ENCODE measurements at places on chromosomes 4 and X.

DNA sequence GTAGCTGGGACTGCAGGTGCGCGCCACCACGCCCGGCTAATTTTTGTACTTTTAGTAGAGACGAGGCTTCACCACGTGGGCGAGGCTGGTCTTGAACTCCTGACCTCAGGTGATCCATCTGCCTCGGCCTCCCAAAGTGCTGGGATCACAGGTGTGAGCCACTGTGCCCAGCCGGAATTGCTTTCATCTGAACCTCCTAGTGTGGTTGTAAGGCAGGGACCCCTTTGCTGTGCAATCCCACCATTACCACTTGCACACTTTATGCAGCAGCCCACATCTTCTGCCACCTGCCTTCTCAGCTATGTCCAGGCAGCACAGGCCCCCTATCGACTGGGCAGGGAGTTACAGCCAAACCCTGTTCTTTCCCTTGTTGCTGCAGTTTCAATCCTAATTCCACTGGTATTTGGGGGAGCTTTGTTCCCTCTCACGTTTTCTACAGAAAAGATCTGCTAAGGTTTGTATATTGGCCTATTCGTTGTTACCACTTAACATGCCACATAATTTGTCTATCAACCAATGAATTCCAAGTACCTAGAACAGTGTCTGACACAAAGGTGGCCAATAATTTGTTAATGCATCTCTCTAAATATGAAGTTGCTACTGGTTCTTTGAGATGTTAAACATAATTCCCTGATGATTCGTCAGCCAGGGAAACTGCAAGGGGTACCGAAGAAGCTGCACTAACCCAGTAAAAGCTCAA lies 6.5 kb downstream of the RPL39 start:
- peak; percentile 44 for DNase-seq
- peaks cover 58% of the 10 kb centered on the region for H3K36me3 ChIP-seq
- H3K4me3 ChIP-seq, result peak overlapping the region; percentile 34
- no peaks in the 10 kb centered on the region for H3K27me3 ChIP-seq
- H3K4me1 ChIP-seq, result peaks cover 37% of the 10 kb centered on the region
- H3K27ac ChIP-seq, result peak overlapping the region; percentile 69

GRCh38 chr4:7783541-7783940 lies 156.1 kb downstream of the AFAP1 start:
- H3K27me3 ChIP-seq, result no peaks in the 10 kb centered on the region
- no peak overlapping the region for H3K4me3 ChIP-seq
- peaks cover 37% of the 10 kb centered on the region for H3K4me1 ChIP-seq
- peaks cover 3% of the 10 kb centered on the region for H3K36me3 ChIP-seq
- DNase-seq, result no peak
- no peak overlapping the region for H3K27ac ChIP-seq

GRCh38 chrX:47162927-47163583 lies 18.0 kb downstream of the RBM10 start:
- no peak for DNase-seq
- peaks cover 3% of the 10 kb centered on the region for H3K4me1 ChIP-seq

- no peaks in the 10 kb centered on the region for H3K27me3 ChIP-seq
- DNase-seq, result no peak
- H3K27ac ChIP-seq, result peak overlapping the region; percentile 93
- peak overlapping the region; percentile 74 for H3K4me3 ChIP-seq
- peaks cover 19% of the 10 kb centered on the region for H3K36me3 ChIP-seq
Measured at GRCh38 chrX:56812515-56813105, 83.6 kb downstream of the NBDY start.

GRCh38 chr4:8404791-8405515 lies 35.6 kb downstream of the ACOX3 start:
- DNase-seq, result no peak
- H3K4me3 ChIP-seq, result no peak overlapping the region
- peaks cover 4% of the 10 kb centered on the region for H3K4me1 ChIP-seq
- no peaks in the 10 kb centered on the region for H3K27me3 ChIP-seq

- no peaks in the 10 kb centered on the region for H3K27me3 ChIP-seq
- no peak for DNase-seq
- H3K36me3 ChIP-seq, result peaks cover 3% of the 10 kb centered on the region
- no peak overlapping the region for H3K27ac ChIP-seq
Measured at GRCh38 chr4:2615821-2616220, 79.4 kb downstream of the FAM193A start.

GRCh38 chr4:55543858-55544257 lies 2.9 kb downstream of the CLOCK start:
- peak overlapping the region; percentile 87 for H3K4me3 ChIP-seq
- no peaks in the 10 kb centered on the region for H3K27me3 ChIP-seq
- peaks cover 56% of the 10 kb centered on the region for H3K4me1 ChIP-seq
- peaks cover 2% of the 10 kb centered on the region for H3K36me3 ChIP-seq
- peak overlapping the region; percentile 35 for H3K27ac ChIP-seq

DNA sequence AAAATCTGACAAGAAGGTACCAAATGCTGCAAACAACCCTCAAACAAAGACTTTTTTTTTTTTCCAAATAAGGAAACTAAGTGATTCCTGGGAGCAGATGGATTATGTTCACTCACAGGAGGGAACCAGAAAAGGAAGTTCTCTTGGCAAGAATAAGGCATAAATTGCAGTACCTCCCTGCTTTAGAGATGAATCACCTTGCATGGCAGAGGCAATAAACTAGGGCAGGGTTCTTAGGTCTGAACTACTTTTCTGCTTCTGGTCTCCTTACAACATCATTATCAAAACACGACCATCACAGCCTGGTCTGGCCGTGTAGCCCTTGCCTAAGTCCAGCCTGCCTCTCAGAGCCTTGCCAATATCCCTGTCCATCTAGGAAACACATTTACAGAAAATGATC lies 6.3 kb downstream of the TMEM31 start:
- no peak for DNase-seq
- no peak overlapping the region for H3K27ac ChIP-seq
- H3K4me1 ChIP-seq, result no peaks in the 10 kb centered on the region
- H3K4me3 ChIP-seq, result no peak overlapping the region
- no peaks in the 10 kb centered on the region for H3K27me3 ChIP-seq

- no peaks in the 10 kb centered on the region for H3K27me3 ChIP-seq
- H3K27ac ChIP-seq, result no peak overlapping the region
- no peak overlapping the region for H3K4me3 ChIP-seq
- peaks cover 48% of the 10 kb centered on the region for H3K4me1 ChIP-seq
- no peaks in the 10 kb centered on the region for H3K36me3 ChIP-seq
Measured at GRCh38 chr4:38328989-38329729, 334.8 kb upstream of the KLF3 start.

DNA sequence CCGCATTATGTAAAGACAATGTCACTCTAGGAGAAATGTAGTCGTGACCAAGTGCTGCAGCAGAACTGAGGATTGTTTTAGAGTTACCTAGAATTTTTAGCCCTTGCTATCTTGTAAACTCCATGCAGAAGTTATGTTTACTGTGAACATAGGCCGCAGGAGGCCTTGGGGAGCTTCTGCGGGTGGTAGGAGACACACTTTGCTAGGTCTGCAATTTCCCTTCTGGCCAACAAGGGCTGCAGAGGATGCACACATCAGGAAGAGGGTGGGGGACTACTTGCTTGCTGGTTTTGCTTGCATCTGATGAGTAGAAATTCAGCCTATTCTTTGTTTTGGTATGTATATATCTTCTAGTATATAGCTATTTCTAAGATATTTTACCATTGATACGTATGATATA lies 23.1 kb downstream of the BANK1 start:
- H3K27me3 ChIP-seq, result no peaks in the 10 kb centered on the region
- H3K36me3 ChIP-seq, result no peaks in the 10 kb centered on the region
- H3K4me1 ChIP-seq, result peaks cover 8% of the 10 kb centered on the region
- H3K27ac ChIP-seq, result no peak overlapping the region
- no peak overlapping the region for H3K4me3 ChIP-seq

- peak; percentile 22 for DNase-seq
- no peak overlapping the region for H3K27ac ChIP-seq
- no peaks in the 10 kb centered on the region for H3K36me3 ChIP-seq
- peaks cover 23% of the 10 kb centered on the region for H3K4me1 ChIP-seq
Measured at GRCh38 chrX:10158279-10159144, 1.7 kb downstream of the CLCN4 start.

GRCh38 chr4:143617994-143618679 lies 82.3 kb downstream of the FREM3 start:
- no peak overlapping the region for H3K27ac ChIP-seq
- peaks cover 10% of the 10 kb centered on the region for H3K4me1 ChIP-seq
- DNase-seq, result no peak
- H3K36me3 ChIP-seq, result no peaks in the 10 kb centered on the region
- peaks cover 14% of the 10 kb centered on the region for H3K27me3 ChIP-seq

DNA sequence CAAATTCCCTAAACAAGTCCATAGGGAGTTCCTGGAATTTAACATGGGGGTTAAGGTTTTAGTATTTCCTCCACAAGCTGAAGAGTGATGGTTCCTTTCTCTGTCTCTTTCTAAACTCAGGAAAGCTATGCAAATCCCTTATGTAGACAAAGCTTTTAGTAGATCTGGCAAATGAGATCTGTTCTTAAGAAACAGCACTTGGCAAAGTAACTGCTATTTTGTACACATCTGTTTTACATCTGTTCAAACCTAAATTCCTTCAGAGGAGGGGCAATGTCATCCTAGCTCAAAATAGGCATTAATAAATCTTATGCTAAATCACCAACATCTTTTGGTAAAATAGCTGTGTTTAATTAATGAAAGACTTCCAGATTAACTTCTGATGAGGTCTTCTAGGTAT lies 137.8 kb upstream of the TBC1D9 start:
- H3K4me3 ChIP-seq, result no peak overlapping the region
- H3K27me3 ChIP-seq, result peaks cover 5% of the 10 kb centered on the region
- no peaks in the 10 kb centered on the region for H3K36me3 ChIP-seq
- no peaks in the 10 kb centered on the region for H3K4me1 ChIP-seq

- H3K27ac ChIP-seq, result no peak overlapping the region
- H3K27me3 ChIP-seq, result no peaks in the 10 kb centered on the region
- H3K36me3 ChIP-seq, result no peaks in the 10 kb centered on the region
- no peaks in the 10 kb centered on the region for H3K4me1 ChIP-seq
- DNase-seq, result peak; percentile 6
Measured at GRCh38 chrX:153381684-153382532, 19.2 kb downstream of the PNMA6E start.

DNA sequence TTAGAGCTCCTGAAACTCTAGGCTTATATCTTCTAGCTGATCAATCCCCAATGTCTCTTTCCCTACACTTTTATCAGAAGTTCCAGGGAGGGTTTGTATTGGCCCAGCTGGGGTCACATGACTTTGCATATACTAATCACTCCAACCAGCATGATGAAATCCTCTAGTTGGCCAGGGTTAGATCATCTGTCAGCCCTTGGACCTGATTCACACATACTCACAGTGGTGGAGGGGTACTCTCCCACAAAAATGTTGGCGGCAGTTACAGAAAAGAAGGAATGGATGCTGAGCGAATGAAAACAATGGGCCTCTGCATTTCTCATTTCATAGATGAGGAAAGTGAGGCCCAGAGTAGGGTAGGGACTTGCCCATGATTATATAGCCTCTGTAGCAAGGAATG lies 151.1 kb downstream of the PJA1 start:
- H3K27me3 ChIP-seq, result peaks cover 2% of the 10 kb centered on the region
- DNase-seq, result no peak
- no peak overlapping the region for H3K27ac ChIP-seq
- H3K36me3 ChIP-seq, result no peaks in the 10 kb centered on the region

- peaks cover 55% of the 10 kb centered on the region for H3K4me1 ChIP-seq
- H3K27ac ChIP-seq, result peak overlapping the region; percentile 60
- H3K36me3 ChIP-seq, result peaks cover 35% of the 10 kb centered on the region
- H3K27me3 ChIP-seq, result no peaks in the 10 kb centered on the region
- no peak for DNase-seq
- H3K4me3 ChIP-seq, result no peak overlapping the region
Measured at GRCh38 chr4:184408021-184408683, 66.2 kb downstream of the IRF2 start.

GRCh38 chr4:54877006-54877405 lies 219.2 kb downstream of the KIT start:
- H3K4me3 ChIP-seq, result no peak overlapping the region
- no peak overlapping the region for H3K27ac ChIP-seq
- H3K36me3 ChIP-seq, result no peaks in the 10 kb centered on the region
- no peaks in the 10 kb centered on the region for H3K4me1 ChIP-seq
- DNase-seq, result no peak
- no peaks in the 10 kb centered on the region for H3K27me3 ChIP-seq

DNA sequence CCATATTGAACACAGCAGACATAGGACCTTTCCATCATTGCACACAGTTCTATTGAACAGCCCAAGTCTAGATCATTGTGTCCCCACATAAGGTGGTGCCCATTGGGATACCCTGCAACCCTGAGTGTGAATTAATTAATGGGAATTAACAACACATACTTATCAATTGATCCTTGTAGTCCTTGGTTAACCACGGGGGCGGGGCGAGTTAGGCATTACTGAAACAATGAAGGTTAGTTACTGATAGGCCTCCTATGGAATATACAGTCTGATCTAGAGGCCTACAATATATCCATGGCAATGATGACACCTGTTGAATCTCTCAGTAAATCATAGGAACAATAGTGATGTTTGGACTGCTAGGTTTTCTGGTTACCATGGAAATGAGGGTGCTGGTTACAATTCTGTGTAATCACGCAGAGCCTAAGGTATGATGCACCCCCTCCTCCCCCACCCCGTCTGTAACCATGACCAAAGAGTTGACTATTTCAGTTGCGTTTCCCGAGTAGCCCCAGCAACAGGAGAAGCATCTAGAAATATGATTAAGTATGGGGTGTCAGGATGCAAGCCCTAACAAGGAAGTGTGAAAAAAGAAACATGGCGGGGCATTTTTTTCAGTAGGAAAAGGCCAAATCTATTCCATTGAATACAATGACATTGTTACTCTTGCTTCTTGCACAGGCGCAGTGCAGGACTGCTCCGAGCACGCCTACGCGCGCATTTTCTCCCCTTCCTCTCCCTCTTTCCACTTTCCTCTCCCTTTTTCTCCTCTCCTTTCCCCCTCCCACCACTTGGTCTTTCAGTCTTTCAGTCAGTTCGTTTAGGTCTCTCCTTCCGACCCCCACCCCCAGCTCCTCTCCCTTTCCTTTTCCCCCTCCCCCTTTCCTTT lies 677 bp upstream of the NONO start:
- H3K27me3 ChIP-seq, result peaks cover 4% of the 10 kb centered on the region
- peak overlapping the region; percentile 93 for H3K4me3 ChIP-seq
- DNase-seq, result peak; percentile 41
- H3K4me1 ChIP-seq, result peaks cover 24% of the 10 kb centered on the region
- H3K36me3 ChIP-seq, result peaks cover 23% of the 10 kb centered on the region
- peak overlapping the region; percentile 98 for H3K27ac ChIP-seq

DNA sequence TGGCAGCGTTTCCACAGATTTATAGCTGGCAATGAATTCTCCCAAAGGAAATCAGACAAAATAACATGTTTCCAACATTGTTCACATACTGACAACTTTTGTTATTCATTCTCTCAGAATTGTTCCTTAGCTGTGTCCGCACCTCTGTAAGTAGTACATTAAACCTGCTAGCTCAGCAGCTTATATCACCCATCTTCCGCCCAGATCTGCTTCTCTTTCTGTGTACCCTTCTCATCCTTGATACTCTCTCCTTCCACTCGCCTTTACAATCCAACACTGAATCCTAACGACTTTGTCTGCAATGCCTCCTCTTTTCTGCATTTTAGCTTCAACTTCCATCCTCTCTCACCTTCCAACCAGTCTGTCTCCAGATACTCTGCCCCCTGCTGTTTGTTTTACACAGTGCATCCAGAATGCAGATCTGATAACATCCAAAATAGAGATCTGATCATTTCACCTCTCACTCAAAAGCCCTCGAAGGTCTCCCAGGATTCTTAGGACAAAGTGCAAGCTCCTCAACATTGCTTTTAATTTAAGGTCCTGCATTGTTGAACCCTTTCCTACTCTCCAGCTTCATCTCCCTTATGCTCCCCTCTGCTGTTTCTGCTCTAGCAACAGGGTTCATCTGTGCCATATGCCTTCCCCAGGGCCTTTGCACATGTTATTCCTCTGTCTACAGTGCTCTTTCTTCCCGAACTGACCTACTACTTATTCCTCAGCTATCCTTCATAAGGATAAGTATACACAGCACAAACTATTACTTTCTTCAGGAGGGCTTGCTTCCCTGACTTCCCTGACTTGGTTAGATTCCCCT lies 67.3 kb upstream of the VBP1 start:
- no peaks in the 10 kb centered on the region for H3K27me3 ChIP-seq
- peak; percentile 22 for DNase-seq
- H3K4me1 ChIP-seq, result peaks cover 6% of the 10 kb centered on the region

Measured in activated naive CD8-positive, alpha-beta T cell treated with anti-CD3 and anti-CD28 coated beads, Interleukin-2, amount 50 U/mL, for 24 hours (primary cell).